Endothelial cell (in vitro differentiated cells): ENCODE measurements at places on chromosomes 6 and 20.

DNA sequence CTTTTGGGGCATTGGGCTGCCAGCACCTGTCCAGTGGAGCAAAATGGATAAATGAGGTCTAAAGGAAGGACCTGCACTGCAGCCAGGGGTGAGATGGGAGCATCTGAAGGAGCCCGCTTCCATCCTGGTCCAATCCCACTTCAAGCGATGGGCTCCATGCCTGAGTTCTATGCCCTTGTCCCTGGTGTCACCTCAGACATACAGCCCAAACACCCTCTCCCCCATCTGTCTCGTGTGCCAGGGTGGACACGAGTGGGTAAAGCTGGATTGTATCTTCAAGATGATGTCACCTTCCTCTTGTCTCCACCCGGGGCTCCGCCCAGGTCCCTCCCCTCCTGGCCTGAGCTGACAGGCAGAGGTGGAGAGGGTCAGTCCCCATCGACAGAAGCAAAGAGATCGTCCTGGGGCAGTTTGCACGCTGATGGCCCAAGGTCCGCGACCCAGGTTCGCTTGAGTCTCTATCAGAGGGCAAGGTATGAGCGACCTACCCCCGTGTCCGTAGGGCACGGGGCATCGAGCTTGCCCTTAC, 544 bp downstream of the SMIM29 start:
- H3K36me3 ChIP-seq: peaks cover 10% of the 10 kb centered on the region
- H3K4me3 ChIP-seq: peak overlapping the region; percentile 94
- H3K27me3 ChIP-seq: peaks cover 7% of the 10 kb centered on the region
- H3K4me1 ChIP-seq: peaks cover 15% of the 10 kb centered on the region
- no peak for DNase-seq
- peak overlapping the region; percentile 48 for H3K27ac ChIP-seq

DNA sequence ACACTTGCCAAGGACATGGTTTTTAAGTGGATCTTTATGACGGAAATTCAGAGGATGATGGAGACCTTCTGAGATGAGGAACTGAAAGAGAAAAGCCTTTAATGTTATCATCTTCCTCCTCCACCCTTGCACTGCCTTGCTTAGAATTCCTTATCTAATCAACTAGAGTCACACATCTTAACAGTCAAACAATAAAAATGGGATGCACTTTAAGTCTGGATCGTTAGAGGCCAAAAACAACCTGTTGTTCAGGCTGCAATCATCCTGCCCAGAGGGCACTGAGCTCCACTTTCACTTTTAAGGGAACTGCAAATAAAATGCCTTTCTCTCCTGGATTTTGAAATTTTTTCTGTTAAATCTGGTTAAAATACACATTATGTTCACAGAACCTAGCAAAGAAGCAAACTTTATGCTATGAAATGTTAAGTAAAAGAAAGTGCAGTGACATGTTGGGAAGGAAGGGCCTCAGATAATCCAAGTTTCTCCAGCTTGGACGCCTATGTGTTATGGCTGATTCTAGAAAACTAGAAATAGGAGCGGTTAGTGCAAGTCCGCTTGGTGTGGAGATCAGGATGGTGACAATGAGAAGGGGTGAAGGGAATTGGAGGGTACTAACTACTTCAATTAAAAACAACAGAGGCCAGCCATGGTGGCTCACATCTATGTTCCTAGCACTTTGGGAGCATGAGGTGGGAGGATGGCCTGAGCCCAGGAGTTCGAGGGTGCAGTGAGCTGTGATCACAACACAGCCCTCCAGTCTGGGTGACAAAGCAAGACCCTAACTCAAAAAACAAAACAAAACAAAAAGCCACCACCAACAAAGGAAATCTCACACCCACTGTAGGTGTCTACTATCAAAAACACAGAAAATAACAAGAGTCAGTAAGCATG, 66.4 kb upstream of the KIF13A start:
- peaks cover 11% of the 10 kb centered on the region for H3K4me1 ChIP-seq
- H3K4me3 ChIP-seq: no peak overlapping the region
- H3K36me3 ChIP-seq: no peaks in the 10 kb centered on the region
- H3K27me3 ChIP-seq: peaks cover 4% of the 10 kb centered on the region

DNA sequence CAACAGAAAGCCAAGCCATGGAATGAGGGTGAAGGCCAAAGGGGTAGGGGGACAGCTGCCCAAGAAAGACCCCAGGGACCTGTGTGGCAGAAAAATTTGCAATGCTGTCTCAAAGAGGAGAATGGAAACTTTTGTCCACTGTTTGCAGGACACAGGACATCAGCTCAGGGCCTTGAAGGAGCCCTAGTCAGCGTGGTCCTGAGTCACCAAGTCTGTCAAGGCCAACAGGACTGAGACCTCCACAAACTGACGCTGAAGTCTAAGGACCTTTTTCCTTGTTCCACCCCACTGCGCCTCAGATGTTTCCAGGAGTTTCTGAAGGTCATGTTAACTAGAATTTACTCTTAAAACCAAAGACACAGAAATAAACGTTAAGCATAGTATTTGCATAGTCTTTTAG, 31.8 kb upstream of the AVP start:
- no peak overlapping the region for H3K27ac ChIP-seq
- no peak for DNase-seq
- H3K4me1 ChIP-seq: peaks cover 16% of the 10 kb centered on the region
- no peak overlapping the region for H3K4me3 ChIP-seq
- H3K36me3 ChIP-seq: peaks cover 11% of the 10 kb centered on the region

DNA sequence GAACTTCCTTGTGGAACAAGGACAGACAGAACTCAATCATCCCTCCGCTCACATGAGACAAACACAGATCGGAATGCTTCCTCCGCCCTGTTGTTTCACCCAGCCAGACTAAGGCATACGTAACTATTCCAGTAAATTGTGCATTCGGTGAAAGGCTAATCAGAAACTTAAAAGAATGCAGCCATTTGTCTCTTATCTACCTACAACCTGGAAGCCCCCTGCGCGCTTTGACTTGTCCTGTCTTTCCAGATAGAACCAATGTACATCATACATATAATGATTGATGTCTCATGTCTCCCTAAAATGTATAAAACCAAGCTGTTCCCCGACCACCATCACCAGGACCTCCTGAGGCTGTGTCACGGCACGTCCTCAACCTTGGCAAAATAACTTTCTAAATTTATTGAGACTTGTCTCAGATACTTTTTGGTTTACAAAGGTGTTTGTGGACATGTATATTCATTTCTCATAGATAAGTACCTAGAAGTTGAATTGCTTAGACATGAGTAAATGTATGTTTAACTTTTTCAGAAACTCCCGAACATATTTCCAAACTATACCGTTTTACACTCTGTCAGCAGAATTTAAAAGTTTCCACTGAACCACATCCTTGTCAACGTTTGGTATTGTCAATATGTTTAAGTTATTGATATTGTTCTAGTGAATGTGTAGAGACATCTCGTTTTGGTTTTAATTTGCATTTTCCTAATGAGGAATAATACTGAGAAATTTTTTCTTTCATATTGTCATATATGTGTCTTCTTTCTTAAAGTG, 197.6 kb upstream of the THBS2 start:
- no peak for DNase-seq
- peaks cover 2% of the 10 kb centered on the region for H3K27me3 ChIP-seq
- no peaks in the 10 kb centered on the region for H3K36me3 ChIP-seq
- H3K27ac ChIP-seq: no peak overlapping the region
- no peaks in the 10 kb centered on the region for H3K4me1 ChIP-seq

DNA sequence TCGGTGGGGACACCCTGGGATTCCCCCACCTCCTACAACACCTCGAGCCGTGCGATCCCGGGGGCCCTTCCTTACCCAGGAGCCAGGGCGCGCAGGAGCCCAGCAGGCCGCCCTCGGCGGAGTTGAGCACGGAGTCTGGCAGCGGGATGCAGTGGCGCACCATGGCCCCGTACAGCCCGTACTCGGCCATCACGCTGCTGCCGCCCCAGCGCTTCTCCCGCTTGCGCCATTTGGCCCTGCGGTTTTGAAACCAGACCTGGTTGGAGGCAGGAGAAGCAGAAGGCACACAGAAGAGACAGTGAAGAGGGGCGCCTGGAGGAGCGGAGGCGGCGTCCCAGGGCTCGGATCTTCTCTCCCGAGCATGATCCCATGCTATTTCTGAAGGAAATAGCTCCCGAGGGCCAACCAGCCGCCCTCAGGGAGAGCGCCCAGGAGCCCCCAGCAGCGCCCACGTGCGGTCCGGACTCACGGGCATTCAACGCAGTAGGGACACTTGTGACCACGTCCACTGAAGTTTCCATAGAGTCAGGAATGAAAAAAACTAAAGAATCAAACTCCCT, 4.3 kb downstream of the VSX1 start:
- H3K4me3 ChIP-seq: no peak overlapping the region
- H3K27me3 ChIP-seq: peaks cover 15% of the 10 kb centered on the region
- DNase-seq: peak; percentile 40
- no peaks in the 10 kb centered on the region for H3K36me3 ChIP-seq

- no peak for DNase-seq
- no peak overlapping the region for H3K27ac ChIP-seq
- no peaks in the 10 kb centered on the region for H3K36me3 ChIP-seq
These were observed 60.5 kb downstream of the CD83 start for GRCh38 chr6:14178083-14178445.

DNA sequence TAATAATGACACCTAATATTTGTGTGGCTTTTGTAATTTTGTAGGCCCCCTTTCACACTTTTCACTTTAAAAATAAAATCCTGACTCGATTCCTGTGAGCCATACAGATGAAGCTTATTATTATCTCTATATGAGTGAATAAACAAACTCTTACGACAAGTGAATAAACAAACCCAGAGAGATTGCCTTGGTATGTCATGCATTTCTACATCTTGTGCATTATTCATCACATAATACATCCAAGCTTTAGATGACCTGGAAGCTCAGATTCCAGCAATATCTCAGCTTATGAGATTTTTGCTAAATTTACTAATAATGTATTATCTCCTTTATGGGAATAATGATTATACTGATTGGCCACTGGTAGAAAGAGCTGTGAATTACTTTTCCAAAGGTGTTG, 248.2 kb downstream of the TBX18 start:
- H3K4me1 ChIP-seq: no peaks in the 10 kb centered on the region
- H3K36me3 ChIP-seq: no peaks in the 10 kb centered on the region
- no peak overlapping the region for H3K4me3 ChIP-seq
- no peak overlapping the region for H3K27ac ChIP-seq
